ENCODE measurements at places on chromosomes 11 and 22.

DNA sequence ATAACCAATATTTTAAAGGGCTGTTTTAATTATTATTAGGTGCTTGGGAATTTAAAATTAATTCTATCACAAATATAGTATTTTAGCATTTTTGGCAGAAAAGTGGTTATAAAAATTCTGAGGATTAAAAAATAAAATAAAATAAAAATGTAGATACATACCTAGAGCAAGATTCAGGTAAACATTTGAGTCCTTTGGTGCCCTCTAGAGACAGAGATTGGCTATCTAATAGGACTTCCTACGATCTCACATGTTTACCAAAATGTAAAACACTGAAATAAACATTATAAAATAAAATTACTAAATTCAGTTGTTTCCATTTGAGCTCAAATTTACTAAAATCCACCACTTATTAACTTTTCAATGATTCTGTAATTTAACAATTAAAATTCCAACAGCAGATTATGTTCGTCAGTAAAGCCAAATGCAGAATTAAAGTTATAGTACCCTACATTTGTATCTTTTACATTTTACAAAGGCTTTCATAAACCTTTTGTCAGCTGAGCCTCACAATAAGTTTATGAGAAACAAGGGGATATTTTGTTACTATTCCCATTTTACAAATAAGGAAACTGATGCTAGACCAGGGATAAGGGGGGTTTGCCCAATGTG, 27.7 kb downstream of the SLC36A4 start:
- no peak for DNase-seq

DNA sequence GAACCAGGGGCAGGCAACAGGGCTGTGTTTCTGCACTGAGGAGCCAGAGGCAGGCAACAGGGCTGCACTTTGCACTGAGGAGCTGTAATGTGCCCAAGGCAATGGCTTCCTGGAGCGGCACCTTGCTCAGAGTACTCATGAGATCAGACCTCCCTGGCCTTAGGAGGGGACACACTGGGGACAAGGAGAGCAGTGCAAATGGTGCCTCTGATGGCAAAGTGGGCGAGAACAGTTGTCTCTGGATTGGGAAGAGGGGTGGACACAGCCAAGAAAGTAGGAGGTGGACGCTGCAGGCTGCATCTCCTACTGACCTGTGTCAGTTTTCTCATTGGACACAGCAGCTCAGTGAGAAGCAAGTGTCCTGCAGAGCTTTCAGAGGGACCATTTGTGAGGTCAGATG, 1443.3 kb downstream of the TBC1D22A start:
- no peak for DNase-seq

DNA sequence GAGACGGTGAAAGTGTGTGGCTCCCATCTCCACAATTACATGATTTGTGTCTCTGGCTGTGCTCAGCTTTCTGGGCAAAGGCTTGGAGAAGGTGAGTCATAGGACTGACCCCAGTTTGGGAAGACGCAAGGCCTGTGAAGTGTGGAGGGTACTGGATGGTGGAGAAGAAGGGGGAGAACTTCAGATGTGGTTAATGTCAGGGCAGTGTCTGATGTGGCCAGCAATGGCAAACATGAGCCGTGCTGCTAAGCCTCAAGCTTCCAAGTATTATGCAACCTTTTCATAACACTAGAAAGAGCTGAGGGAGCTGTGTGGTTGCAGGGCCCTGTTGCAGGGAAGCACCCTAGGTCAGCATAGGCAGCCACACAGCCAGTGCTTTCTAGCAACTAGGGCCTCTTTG, 110.9 kb downstream of the NTM start:
- DNase-seq: no peak

DNA sequence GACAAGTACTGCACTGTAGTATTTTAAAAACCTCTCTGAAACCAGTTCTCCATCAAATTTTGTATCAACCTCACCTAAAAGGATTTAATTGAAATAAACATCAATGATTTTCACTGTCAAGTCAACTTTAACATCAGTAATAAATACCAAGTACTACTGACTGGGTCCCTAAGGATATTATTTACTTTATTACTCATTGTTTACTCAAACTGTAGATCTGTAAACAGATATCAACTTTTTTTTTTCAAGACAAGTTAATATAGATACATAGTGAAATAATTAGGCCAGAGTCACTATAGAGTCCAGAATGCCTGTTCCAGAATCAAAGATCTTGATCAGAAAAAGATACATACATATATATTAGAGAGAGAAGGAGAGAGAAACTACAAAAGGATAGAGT, 1.6 kb downstream of the RNF141 start:
- no peak for DNase-seq

- DNase-seq: no peak
These were observed 41.8 kb downstream of the TST start for GRCh38 chr22:36977401-36977861.

DNA sequence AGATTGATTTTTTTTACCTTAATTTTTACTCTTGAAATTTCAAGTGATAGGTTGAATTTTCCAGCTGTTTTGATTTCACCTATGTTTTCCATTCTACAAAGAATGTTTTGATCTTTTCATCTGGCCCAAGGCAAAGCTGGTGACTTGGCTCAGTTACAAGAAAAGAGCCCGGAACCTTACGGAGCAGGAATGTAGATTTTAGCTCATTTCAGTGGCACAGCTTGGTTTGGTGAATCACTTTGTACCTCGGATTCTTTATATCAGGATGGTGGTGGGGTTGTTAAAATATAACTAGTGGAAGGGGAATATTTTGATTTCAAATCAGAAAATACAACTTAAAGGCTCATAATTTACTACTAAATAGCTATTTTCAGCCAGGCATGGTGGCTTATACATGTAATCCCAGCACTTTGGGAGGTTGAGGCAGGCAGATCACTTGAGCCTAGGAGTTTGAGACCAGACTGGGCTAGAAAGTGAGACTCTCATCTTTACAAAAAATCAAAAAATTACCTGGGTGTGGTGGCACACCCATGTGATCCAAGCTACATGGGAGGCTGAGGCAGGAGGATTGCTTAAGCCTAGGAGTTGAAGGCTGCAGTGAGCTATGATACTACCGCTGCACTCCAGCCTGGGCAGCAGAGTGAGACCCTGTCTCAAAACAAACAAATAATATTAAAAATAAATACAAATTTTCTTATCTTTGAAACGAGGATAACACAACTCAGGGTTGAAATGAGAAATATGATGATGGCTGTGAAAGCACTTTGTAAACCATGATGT, 9.4 kb upstream of the GRIK4 start:
- DNase-seq: no peak

DNA sequence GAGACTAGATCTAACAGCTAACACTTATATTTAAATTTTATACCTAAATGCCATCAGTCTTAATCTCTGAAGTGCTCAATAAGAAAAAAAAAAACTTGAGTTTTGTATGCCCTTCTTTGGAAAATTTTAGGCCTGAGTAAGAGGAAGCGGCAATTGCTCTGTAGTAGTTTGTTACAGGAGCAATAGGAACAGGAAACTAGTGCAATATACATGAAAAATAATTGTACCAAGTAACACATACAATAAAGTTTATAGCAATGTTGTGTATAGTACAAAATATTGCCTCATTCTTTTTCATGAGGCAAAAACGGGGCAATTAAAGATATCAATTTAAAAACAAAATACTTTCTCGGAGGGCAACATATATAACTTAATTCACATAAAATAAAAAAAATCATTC, 19.7 kb downstream of the OR5AK2 start:
- no peak for DNase-seq

- no peak for DNase-seq
These were observed 21.0 kb upstream of the TOLLIP start for GRCh38 chr11:1330473-1330872.

GRCh38 chr11:116224154-116224888, 548.5 kb downstream of the BUD13 start:
- DNase-seq: no peak

DNA sequence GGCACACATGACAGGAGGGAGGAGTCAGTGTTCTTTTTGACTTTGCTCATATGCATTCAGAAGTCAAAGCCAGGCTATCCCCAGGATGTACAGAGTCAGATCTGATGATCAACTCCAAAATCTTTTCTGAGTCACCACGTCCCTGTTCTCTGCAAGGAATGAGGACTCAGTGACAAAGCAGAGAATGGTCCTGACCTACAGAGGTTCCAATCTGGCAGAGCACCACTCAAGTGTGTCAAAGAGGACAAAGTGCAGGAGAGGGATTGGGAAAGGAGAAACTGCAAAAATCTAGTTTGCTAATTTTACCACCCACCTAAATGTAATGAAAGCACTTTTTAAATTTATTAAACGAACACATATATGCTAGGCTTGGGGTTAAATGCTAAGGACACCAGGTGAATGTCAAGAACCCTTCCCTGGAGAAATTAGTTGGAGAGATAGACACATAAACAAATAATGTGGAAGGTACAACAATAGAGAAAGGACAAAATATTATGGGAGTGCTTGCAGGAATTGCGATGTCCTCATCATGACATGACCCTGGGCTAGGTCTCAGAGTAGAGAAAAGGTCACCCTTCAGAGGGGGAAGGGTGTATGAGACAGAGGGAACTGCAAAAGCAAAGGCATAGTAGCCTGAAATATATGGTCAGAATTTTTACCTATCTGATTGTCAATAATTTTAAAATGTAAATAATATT, 56.3 kb downstream of the MTNR1B start:
- DNase-seq: no peak

DNA sequence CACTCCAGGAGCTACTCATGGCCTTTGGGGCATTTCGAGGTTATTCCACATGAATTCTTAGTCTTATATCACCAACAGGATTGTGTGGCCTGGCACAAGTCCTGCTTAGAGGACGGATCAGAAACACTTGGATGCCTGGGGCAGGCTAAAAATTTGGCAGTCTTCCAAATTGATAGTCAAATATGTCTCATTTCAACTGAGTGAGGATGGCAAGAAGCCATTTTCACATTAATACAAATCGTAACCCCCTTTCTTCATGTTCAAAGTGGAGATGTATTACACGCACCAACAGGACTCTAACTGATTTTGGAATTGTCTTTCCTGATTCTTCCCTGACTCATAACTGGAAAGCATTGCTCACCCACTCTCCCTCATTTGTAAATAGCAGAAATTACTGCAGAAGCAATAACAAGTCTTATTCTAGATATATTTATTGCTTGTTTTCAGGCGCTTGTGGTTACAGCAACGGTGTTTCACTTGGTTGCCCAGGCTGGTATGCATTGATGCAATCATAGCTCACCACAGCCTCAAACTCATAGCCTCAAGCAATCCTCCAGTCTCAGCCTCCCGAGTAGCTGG, 10.3 kb upstream of the CCDC86 start:
- DNase-seq: no peak

DNA sequence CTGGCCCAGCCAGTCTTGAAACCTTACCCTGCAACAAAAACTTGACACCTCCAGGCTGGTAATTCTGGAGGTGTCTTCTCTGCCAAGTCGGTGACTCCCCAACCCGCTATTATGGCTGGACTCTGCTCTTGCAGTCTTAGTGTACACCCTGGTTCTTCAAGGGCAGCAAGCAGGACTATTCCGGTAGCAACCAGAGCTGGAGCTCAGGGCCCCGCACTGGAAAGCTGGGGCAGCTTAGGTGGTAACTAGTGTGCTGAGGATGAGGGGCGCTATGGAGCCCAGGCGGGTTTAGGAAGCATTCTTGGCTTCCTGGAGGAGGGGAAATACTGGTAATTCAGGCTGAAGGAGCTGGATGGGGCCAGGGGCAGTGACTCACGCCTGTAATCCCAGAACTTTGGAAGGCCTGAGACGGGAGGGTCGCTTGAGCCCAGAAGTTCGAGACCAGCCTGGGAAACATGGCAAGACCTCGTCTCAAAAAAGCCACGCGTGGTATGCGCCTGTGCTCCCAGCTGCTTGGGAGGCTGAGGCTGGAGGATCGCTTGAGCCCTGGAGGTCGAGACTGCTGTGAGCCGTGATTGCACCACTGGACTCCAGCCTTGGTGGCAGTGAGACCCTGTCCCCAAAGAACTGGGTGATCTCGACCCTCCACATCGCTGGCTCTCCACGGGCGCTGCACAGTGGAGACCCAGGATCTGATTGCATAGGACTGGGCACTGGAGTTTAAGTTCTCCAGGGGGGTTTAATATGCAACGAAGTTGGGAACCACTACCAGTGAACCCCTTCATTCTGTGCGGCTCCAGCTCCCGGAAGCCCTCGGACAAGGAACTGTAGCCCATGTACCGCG, 10.6 kb upstream of the AIFM3 start:
- DNase-seq: no peak

- no peak for DNase-seq
These were observed 12.6 kb downstream of the LRRC75B start for GRCh38 chr22:24580276-24580675.

GRCh38 chr11:2577991-2578928, 121.5 kb downstream of the KCNQ1OT1 start:
- DNase-seq: no peak

DNA sequence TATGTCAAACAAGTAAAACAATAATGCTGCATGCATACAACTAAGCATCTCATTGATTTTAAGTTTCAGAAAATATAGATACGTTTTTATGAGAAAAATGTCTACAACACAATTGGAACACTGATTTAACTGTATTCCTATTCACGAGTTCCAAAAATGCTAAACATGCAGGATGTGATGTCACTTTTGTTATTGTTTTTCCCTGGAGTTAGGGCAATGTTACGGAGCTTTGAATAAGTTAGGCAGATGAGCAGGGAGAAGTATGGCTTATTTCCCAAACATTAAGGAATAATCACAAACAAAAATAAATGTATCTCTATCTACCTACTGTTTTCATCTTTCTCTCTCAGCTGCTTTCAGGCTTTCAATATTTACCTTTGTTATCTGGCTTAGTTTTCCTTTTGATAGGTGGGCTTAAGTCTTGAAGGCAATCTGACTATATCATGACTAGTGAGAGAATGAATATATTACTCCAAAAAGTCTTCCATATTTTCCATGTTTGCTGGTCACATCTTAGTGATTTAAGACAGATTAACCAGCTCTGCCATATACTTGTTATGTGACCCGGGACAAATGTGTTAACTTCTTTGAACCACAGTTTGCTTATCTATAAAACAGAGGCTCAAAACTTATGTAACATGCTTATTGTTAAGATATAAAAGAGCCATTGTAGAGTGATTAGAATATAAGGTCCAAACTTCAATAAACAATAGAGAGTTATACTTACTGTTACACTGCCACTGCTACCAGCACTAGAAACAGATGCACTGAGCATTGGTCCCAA, 854.4 kb upstream of the CCDC90B start:
- no peak for DNase-seq

DNA sequence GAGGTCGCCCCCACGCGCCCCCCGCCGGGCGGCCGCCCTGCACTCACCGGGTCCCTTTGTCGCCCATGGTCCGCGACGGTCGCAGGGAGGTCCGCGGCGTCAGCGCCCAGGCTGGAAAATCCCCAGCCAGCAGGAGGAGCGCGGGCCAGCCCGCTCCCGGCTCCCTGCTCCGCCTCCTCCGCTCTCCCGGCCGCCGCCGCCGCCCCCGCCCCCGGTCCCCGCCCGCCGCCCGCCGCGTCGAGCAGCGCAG, at the start of gene ARRB1:
Gene ARRB1, minus strand, starts transcription at position 121 of the 250 bp plus-strand sequence. Its CDS starts 54 bp downstream, at position 67.
- no peak for DNase-seq

- no peak for DNase-seq
These were observed 344 bp downstream of the IFT27 start for GRCh38 chr22:36775586-36775963.

GRCh38 chr22:30310881-30311771, 15.6 kb downstream of the TBC1D10A start:
- no peak for DNase-seq

All from esophagus squamous epithelium (tissue), 5 donors.